Smooth muscle cell of the brain vasculature (primary cell): ENCODE measurements at places on chromosomes 4 and X.
A peak's percentile ranks its signal among the peaks of the same experiment; 100 is the strongest.

DNA sequence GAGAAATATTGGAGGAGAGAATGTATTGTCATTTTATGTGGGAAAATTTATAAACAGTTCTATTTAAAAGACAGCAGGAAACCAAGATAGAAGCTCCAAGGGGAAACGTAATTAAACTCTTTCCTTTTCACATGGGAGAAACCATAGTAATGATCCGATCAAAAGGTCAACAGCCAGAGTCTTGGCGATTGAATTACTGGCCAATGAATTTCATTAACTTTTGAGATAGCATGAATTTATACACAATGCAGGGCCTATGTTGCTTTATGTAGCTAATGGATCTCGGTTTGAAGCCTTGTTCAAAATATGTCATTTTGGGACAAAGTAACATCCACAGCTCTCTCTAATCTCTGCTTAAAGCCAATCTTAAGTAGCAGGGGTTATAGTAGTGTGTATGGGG is 897.5 kb upstream of the NDST4 start:
- no peak for DNase-seq

GRCh38 chr4:117692538-117692937 is 341.7 kb upstream of the NDST3 start:
- no peak for DNase-seq

DNA sequence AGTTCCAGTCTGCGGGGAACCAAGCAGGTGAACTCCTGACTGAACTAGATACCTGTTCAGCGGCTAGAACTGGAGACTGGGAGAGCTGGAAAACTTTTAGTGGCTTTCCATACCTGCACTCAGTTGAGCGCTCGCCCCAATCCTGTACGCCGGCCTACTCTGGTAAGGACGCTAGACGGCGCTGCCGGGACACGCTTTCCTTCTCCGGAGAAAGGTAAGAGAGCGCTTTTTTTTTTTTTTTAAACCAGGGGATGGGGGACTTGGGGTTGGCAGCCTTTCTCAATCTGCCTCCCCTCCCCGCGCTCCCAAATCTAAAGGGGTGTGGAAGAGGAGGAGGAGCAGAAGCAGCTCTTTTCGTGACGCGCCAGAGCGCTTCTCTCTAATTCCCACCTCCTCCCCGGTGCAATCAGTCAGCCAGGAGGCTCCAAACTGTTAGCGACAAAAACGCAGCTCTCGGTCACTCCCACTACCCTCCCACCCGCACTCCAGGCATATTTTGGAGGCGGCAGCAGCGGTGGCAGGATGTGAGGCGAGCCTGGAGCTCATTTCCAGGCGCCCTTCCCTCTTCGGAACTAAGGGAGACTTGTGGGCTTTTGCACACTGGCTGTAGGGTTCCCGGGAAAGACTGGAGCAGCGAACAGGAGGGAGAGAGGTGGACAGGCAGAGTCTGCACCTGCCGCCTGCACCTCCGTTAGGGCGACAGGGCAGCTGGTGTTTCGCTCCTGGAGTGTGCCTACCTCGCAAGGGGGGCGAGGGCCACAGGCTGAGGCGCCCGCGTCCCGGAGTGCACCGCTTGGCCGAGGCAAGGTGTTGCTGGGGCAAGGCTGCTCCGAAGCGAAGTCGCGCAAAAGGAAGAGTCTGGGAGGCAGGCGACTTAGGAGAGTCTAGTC is at the start of gene IL1RAPL2:
Gene IL1RAPL2 (plus strand): TSS at position 409 of the 890 bp plus-strand sequence.
- no peak for DNase-seq

DNA sequence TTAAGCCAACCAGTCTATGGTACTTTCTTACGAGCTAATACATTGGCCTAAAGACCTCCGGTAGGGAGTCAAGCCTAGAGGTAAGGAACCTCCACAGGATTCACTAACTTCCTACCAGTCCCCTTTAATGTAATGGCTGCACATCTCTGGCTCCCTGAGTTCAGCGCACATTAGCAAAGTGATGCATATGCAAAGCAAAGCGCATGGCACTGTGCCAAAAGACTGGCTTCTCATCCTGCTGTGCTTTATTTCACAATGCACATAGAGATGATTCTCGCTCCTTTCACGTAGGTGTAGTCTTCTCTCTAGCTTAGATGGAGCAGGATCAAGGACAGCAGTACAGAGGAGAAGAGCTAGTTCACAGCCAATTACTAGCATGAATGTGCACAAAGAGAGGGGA is 14.6 kb upstream of the CLTRN start:
- DNase-seq, result no peak

GRCh38 chr4:72022553-72022952 is 9.2 kb upstream of the NPFFR2 start:
- DNase-seq, result no peak

GRCh38 chr4:41077628-41078027 is 136.7 kb downstream of the APBB2 start:
- no peak for DNase-seq

DNA sequence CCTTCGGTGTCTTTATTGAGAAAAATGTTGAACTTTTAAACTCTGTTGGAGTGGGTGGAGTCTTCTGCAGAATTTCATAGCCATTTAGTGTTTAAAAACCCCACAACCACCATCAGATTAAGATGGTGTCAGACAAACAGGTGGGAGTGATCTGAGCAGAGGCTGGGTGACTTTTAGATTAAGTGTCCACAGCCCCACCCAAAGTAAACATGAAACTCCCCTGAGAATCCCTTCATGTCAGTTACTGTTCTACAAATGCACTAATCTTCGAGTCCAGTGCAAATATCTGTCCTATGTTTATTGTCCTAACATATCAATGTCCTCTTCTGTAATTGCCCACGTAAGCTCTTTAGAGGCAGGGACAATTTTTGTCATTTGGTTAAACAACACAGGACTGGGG is 175.6 kb upstream of the RBPJ start:
- DNase-seq, result no peak

DNA sequence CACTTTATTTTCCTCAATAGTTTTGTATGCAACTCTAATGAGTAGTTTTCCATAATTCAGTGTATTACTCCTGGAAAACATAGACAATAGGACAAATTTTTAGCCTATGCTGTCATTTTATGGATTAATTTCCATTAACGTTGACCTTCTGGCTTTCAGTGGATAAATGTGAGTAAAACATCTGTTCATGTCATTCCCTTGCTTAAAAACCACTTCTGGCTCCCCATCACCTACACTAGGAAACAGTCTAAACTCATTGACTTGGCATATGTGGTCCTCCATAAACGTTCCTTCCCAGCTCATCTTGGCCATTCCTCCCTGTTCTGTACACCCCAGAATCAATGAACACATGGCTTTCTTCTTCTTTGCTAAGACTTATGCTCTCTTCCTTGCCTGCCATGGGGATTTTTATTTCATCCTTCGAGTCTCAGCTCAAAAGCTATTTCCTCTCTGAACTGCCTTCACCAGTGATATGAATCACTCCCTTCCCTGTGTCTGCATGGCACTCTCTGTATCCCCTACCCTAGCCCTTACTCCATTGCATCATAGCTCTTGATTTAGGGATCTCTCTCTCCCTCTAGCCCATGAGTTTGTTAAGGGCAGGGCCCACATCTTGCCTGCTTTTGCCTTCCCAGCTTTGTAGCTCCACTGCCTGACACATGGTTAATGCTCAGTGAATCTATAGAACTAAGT is 34.8 kb downstream of the DOCK11 start:
- DNase-seq, result no peak

- DNase-seq, result no peak
These were observed 9.6 kb downstream of the BMP3 start for GRCh38 chr4:81040012-81040659.

DNA sequence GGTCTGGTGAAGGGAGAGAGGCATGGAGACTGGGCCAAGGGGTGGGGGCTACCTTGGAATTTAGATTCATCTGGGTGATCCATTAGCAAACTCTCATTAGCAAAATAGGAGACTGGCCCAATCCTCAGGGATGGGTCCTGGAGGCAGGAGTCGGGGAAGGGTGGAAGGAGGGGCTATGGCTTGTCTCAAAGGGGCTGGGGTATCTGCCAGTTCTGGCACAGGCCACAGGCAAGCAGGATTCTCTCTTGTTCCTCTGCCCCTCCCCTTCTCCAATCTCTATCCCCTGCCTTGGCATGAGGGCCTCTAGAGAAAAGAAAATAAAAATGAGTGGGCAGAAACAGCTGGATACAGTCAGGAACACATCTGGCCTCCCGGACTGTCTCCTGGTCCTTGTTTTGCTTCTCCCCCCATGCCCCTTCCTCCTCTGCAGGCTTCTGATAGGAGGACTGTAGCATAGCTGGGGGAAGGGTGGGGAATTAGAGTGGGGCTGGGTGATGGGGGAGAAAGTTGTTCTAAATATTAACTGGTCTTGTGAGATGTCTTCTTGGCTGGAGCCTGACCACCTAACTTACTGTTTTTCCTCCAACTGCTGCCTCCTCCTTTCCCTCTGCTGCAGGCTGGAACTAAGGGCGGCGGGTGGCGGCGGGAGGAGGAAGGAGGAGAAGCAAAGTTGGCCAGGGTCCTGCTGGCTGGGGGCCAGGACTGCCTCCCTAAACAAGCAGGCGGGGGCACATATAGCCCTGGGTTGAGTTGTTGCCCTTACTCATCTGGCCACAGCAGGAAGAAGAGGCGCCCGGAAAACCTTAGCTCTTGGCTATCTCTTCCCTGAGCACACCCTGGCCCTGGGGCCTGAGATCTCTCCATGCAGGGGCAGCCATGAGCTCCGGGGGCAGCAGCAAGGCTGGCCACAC is 53.3 kb upstream of the LAS1L start:
- no peak for DNase-seq

- no peak for DNase-seq
These were observed 66.8 kb downstream of the POLA1 start for GRCh38 chrX:24760363-24761000.

- DNase-seq, result no peak
These were observed 295.4 kb upstream of the KLF3 start for GRCh38 chr4:38368613-38369012.

- peak; percentile 98 for DNase-seq
These were observed 77.8 kb downstream of the CD38 start for GRCh38 chr4:15855804-15856475.

DNA sequence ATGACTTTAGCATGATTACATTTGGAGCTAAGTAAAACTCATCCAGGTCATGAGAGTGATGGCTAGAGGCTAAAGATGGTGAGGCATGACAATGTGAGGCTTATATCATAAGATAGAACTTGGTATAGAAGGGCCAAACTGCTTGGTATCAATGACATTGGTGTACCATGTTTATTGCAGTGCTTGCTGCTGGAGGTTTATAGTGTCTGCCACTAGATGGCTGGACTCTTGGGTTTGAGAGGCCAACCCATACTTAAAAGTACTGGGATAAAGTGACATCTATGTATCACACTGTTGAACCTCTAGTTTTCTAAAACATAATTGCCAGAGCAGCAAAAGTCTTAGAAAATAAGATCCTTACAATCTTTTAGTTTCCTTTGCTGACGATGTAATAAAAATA is 83.0 kb upstream of the TACR3 start:
- no peak for DNase-seq

GRCh38 chr4:164293743-164294142 is 460.2 kb upstream of the SMIM31 start:
- DNase-seq, result no peak

GRCh38 chrX:105460376-105460775 is 239.9 kb upstream of the TEX13A start:
- DNase-seq, result no peak

DNA sequence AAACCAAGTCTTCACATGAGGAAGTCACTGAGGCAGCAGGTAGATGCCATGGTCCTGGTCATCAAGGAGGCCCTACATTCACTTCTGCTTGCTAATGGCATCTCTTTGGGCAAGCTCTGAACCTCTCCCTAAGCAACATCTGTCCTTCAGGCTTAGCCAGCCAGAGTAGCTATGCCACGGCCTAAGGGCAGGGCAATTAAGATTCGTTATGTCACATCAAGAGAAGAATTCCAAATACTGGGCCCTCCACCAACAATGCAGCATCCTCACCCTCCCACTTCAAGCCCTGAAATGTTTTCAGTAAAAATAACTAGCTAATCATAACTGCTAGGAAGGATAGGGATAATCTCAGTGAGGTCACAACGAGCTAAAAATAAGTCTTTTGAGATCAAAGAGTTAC is 120.7 kb upstream of the HCCS start:
- no peak for DNase-seq

DNA sequence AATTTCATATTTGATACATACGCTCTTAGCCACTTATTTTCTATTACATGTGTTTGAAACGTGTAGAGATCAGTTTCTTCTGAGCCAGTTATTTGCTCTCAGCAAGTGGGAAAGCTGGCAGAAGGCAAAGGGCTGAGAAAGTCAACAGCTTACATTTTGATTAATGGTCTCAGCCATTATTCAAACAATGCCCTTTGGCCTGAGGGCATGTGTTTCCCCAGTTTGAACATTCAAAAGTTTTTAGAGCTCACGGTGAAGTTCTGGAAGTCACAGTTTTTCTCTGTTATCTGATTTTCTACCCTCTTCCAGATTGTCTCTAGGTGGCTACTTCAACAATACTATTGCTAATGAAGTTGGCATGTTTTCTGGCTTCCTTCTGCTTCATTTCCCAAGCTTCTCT is 591.8 kb upstream of the CPEB2 start:
- DNase-seq, result no peak

DNA sequence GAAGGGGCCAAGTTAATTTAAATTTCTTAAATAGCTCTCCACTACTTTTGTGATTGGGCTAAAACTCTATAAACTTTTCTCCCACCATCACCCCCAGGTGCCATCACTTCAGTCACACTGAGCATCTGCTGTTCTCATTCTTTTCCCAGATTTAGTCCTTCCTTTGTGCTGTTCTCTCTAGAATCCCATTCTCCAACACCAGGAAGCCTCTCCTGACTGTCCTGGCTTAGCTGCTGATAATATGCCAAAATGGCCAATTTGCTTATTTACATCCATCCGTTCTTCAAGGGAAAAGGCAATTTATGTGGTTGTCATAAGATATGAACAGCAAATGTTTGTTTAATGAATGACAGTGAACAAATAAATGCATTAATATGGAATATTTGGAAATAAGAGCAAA is 44.1 kb downstream of the FGFBP1 start:
- DNase-seq, result no peak

- DNase-seq, result no peak
These were observed 2.2 kb downstream of the CLCN3 start for GRCh38 chr4:169622566-169622965.

DNA sequence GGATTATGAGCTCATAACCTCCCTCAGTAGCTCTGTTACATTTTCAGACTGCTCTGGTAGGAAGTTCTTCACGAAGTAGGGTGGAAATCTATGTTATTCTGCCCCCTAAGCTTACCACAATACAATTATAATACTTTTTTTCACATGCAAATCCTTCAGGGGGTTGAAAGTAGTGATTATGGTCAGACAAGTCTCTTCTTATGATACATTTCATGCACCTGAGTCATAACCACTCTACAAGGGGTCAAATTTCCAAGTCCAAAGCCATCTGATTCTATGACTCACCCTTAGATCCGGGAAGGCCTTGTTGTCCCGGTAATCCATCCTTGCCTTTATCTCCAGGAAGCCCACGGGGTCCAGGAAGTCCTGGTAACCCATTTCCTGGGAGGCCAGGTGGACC is 95.2 kb downstream of the ATG4A start:
- no peak for DNase-seq
